ENCODE measurements at places on chromosomes 16 and 17.

- DNase-seq, result no peak
- no peaks in the 10 kb centered on the region for H3K36me3 ChIP-seq
- H3K27me3 ChIP-seq, result peaks cover 6% of the 10 kb centered on the region
- H3K4me1 ChIP-seq, result no peaks in the 10 kb centered on the region
- no peak overlapping the region for H3K4me3 ChIP-seq
Observed at GRCh38 chr17:39237586-39237985, 11.8 kb upstream of the STAC2 start.

GRCh38 chr16:24309258-24310142, 53.4 kb downstream of the CACNG3 start:
- H3K27ac ChIP-seq, result no peak overlapping the region
- H3K27me3 ChIP-seq, result peaks cover 5% of the 10 kb centered on the region
- no peaks in the 10 kb centered on the region for H3K36me3 ChIP-seq
- no peaks in the 10 kb centered on the region for H3K4me1 ChIP-seq
- no peak overlapping the region for H3K4me3 ChIP-seq

- no peak for DNase-seq
- H3K36me3 ChIP-seq, result no peaks in the 10 kb centered on the region
- no peak overlapping the region for H3K27ac ChIP-seq
- H3K27me3 ChIP-seq, result no peaks in the 10 kb centered on the region
- H3K4me1 ChIP-seq, result peaks cover 4% of the 10 kb centered on the region
Observed at GRCh38 chr17:61291451-61292285, 108.0 kb upstream of the TBX2 start.

- no peak overlapping the region for H3K4me3 ChIP-seq
- no peaks in the 10 kb centered on the region for H3K36me3 ChIP-seq
- H3K27me3 ChIP-seq, result peaks cover 9% of the 10 kb centered on the region
- H3K27ac ChIP-seq, result no peak overlapping the region
Observed at GRCh38 chr17:79214940-79215604, 140.4 kb downstream of the ENGASE start.

GRCh38 chr17:9905902-9906301, 831 bp upstream of the RCVRN start:
- peak; percentile 63 for DNase-seq
- no peaks in the 10 kb centered on the region for H3K36me3 ChIP-seq
- H3K4me3 ChIP-seq, result no peak overlapping the region
- H3K27ac ChIP-seq, result no peak overlapping the region

DNA sequence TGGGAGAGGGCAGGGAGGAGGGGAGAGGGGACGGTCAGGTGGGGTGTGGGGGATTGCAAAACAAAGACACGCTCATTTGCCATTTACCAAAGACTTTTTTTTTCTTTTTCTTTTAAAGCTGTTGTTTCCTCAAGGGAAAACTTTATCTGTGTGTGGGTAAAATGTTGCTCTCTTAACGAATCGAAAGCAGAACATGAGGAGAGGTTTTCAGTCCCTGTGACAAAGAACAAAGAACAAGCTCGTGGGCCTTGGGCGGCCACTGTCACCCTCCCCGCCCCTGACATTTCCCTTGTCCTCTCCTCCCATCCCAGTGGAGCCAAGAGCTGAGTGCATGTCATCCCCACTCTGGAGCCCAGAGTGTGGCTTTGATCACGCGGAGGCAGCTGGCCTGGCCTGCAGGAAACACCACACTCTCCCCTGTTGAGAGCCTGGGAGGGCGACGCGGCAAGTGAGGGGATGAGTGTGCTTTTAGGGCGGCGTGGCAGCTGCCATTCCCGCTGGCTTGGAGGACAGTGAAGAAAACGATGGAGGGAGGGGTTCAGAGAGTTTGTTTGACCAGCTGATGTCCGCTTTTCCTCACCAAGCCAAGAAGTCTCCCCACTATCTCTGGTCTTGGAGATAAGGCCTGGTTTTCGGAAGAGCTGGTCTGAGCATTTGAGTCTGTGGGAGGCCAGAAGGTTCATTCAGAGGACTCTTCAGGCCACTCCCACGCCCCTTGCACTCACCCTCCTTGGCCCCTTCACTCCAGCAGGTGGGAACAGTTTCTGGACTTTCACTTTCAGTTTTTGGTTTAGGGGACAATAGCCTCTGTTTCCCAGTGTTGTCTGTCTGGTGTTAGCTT, 11.4 kb downstream of the CCR7 start:
- H3K4me1 ChIP-seq, result peaks cover 30% of the 10 kb centered on the region
- DNase-seq, result no peak
- no peak overlapping the region for H3K27ac ChIP-seq
- H3K4me3 ChIP-seq, result no peak overlapping the region
- no peaks in the 10 kb centered on the region for H3K36me3 ChIP-seq
- H3K27me3 ChIP-seq, result peaks cover 8% of the 10 kb centered on the region

GRCh38 chr17:39548494-39549225, 59.1 kb downstream of the NEUROD2 start:
- H3K36me3 ChIP-seq, result peaks cover 28% of the 10 kb centered on the region
- H3K27me3 ChIP-seq, result peaks cover 4% of the 10 kb centered on the region
- DNase-seq, result no peak
- no peak overlapping the region for H3K27ac ChIP-seq
- H3K4me3 ChIP-seq, result no peak overlapping the region

GRCh38 chr16:54128629-54129234, 157.9 kb downstream of the IRX3 start:
- DNase-seq, result no peak
- no peak overlapping the region for H3K4me3 ChIP-seq
- no peaks in the 10 kb centered on the region for H3K36me3 ChIP-seq

DNA sequence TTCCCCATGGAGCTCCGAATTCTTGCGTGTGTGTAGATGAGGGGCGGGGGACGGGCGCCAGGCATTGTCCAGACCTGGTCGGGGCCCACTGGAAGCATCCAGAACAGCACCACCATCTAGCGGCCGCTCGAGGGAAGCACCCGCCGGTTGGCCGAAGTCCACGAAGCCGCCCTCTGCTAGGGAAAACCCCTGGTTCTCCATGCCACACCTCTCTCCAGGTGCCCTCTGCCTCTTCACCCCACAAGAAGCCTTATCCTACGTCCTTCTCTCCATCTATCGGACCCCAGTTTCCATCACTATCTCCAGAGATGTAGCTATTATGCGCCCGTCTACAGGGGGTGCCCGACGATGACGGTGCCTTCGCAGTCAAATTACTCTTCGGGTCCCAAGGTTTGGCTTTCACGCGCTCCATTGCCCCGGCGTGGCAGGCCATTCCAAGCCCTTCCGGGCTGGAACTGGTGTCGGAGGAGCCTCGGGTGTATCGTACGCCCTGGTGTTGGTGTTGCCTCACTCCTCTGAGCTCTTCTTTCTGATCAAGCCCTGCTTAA, 617 bp upstream of the SENP3 start:
- H3K36me3 ChIP-seq, result peaks cover 16% of the 10 kb centered on the region
- peak overlapping the region; percentile 92 for H3K4me3 ChIP-seq
- H3K27me3 ChIP-seq, result peaks cover 9% of the 10 kb centered on the region
- peak overlapping the region; percentile 74 for H3K27ac ChIP-seq

DNA sequence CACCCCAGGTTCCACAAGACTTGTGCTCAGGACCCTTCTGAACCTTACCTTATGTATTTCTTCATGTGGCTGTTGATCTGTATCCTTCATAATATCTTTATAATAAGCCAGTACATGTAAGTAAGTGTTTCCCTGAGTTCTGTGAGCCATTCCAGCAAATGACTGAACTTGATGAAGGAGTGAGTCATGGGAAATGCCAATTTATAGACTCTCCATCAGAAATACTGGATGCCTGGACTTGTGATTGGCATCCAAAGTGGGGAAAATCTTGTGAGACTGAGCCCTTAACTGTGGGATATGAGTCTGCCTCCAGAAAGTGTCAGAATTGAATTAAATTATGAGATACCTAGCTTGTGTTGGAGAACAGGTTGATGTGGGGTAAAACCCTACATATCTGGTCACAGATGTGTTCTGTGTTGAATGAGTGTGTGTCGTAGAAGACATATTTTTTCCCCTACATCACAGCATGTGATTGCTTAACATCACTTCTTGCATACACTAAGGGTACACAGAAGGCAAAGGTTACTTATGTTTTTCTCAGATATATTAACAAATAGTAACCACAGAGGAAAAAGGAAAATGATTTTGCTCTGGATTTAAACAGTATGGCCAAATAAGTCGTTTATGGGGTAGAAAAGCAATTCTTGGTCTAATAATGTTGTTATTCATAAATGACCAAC, 70.2 kb upstream of the NETO2 start:
- no peak overlapping the region for H3K27ac ChIP-seq
- H3K4me1 ChIP-seq, result peaks cover 6% of the 10 kb centered on the region
- no peaks in the 10 kb centered on the region for H3K27me3 ChIP-seq
- no peaks in the 10 kb centered on the region for H3K36me3 ChIP-seq
